Erythroblast (primary cell): ENCODE measurements at places on chromosomes 12 and 14.

DNA sequence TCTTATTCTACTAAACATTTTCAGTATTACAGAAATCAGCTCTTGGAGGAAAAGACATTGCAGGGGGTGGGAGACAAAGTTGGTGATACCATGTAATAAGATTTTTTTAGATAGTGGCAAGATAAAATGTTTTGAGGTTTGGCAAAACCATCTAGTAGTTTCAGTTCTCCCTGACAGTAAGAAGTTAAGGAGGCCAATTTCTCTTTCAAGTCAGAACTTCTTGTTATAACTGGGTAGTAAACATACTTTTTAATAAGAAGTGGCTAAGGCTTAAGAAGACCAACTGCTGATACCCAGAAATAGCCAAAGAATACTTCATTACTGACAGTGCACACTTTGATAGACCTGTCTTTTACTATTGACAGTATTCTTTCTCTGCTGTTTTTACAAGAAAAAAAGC, 452.3 kb downstream of the DIO2 start:
- no peak for DNase-seq

- DNase-seq: no peak
These were observed 37.4 kb upstream of the PSMA6 start for GRCh38 chr14:35254736-35255135.

DNA sequence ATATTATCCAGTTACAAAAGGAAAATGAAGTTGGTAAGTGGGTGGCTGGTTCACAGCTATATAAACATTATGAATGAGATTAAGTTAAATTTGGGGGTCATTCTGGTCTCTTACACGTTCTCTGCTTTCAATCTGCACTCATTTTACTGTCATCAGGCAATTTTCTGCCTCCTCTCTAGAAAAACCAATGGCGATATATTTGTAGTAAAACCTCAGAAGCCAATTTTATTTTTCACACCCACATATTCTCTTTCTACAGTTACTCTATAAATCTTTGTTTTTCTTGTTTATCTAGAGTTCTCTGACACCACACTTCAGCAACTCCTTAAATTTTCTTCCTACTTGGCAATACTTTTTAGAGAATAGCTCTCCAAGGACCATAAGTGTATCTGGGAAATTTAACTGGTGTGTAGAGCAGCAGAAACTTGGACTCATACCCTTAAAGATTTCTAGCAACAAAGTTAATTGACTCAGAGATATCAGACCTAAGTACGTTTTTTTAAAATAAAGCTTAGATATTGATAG, 926.9 kb downstream of the TMTC2 start:
- DNase-seq: no peak

DNA sequence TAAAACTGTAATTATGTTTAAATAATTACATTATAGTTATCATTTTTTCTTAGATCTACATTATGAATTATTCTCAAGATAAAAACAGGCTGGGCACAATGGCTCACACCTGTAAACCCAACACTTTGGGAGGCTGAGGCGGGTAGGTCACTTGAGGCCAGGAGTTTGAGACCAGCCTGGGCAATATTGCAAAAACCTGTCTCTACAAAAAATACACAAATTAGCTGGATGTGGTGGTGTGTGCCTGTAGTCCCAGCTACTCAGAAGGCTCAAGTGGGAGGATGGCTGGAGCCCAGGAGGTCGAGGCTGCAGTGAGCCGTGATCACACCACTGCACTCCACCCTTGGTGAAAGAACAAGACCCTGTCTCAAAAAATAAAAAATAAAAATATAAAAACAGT, 40.3 kb upstream of the KCNJ8 start:
- no peak for DNase-seq

GRCh38 chr14:70882776-70883492, 24.3 kb upstream of the PCNX1 start:
- DNase-seq: no peak

- DNase-seq: no peak
These were observed 100.9 kb downstream of the FAR2 start for GRCh38 chr12:29249930-29250329.

GRCh38 chr12:65123435-65124063, 2.4 kb upstream of the WIF1 start:
- peak; percentile 46 for DNase-seq

GRCh38 chr12:4700621-4701026, 19.6 kb upstream of the GALNT8 start:
- no peak for DNase-seq

- peak; percentile 12 for DNase-seq
These were observed 67.1 kb upstream of the VPS33A start for GRCh38 chr12:122333142-122334087.
